ENCODE measurements at places on chromosomes 4 and X.

- no peak for DNase-seq
Observed at GRCh38 chrX:119885554-119886428, 9.9 kb upstream of the AKAP14 start.

GRCh38 chr4:41160012-41160789 is 54.1 kb downstream of the APBB2 start:
- DNase-seq, result no peak

- DNase-seq, result no peak
Observed at GRCh38 chr4:122584519-122584918, 36.3 kb downstream of the IL21 start.

GRCh38 chr4:144906181-144906925 is 191.6 kb downstream of the ANAPC10 start:
- DNase-seq, result no peak

DNA sequence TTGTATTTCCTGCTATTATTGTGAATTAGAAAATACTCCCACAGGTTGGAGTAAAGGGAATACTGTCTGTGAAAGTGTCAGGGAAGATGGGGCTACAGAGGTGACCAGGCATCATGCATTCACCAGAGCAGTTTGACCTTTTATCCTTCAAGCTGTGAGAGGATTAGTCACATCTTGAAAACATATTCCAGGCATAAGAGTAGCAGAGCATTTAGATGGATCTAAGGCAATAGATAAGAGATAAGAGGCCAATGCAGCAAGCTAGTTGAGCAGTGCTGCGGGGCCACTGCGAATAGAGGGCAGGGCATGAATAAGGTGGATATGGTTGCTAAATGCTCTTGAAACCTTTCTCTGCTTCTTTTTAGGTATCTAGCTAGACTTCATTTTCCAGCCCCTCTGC is 470.7 kb upstream of the FTHL17 start:
- DNase-seq, result no peak

DNA sequence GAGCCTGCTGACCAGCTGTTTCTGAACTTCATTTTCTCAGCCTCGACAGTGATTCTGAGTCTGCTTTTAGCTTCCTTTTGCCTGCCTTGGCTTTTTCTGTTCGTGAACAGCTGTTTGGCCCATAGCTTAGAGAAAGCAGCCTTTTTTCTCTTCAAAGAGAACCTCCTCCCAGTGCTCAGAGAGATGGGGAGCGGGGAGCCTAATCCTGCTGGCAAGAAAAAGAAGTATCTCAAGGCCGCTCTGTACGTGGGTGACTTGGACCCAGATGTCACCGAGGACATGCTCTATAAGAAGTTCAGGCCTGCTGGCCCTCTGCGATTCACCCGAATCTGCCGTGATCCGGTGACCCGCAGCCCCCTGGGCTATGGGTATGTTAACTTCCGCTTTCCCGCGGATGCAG is 756 bp downstream of the PABPC5 start:
- no peak for DNase-seq

DNA sequence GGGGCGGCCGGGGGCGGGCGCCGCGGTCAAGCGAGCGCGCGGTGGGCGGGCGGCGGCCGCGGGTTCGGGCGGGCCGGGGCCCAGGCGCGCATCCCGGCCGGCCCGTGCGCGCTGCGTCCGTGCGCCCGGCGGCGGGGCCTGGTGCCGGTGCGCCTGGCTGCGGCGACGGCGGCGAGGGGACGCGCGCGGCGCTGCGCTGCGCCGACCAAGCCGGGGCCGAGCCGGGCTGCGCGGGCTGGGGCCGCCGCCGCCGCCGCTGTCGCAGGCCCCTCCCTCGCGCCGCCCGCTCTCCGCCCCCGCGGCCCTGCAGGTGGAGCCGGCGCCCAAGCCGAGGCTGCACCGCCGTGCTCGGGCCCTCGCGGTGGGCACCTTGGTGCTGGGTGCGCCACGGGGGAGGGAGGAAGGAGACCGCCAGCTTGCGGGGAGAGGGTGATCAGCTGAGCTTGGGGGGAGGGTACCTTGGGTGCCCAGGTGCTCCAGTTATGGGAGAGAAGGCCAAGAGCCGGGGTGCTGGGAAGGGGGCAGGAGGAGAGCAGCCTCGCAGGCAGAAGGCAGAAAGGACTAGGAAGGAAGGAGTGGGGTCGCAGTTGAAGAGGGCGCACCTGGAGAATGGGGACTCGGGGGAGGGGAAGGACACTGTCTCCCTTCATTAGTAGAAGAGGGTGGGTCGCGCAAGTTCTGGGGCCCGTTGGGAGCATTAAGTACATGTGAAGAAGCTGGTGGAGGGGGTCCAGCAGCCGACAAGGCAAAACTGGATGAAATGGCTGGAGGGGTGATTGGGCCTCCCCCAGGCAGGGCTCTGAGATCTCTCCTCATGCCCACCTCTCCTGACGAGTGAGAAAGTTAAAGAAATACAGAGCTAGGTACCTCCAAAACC is at the start of gene PPP2R2C:
Gene PPP2R2C, minus strand, starts transcription at position 228 of the 877 bp plus-strand sequence. CDS start 385 bp downstream, outside the sequence.
- DNase-seq, result peak; percentile 12

DNA sequence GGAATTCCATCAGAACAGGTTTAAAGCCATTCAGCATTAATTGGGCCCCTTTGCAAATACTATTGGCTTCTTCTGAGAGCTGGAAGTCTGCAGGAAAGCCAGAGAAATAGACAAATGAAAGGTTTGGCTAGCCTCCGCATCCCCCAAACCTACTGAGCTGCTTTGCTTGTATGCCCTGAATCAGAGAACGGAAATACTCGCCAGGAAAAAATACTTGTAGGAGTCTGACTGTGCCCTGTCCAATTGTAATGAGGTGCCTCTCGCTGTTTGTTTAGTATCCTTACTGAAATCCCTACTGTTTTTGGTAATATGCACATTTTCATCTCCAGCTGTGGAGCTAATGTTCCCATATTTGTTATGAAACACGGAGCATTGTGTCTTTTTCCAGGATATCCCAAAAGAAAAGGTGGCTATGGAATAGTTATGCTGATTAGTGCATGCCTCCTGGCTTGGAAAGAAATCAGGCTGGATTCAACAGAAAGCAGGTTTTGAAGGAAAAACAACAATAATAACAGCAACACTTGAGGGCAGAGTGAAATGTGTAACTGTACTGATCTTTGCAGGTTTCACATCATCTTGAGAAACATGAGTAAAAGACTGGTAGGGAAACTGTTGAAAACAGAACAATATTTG is 50.7 kb upstream of the NLGN4X start:
- no peak for DNase-seq

DNA sequence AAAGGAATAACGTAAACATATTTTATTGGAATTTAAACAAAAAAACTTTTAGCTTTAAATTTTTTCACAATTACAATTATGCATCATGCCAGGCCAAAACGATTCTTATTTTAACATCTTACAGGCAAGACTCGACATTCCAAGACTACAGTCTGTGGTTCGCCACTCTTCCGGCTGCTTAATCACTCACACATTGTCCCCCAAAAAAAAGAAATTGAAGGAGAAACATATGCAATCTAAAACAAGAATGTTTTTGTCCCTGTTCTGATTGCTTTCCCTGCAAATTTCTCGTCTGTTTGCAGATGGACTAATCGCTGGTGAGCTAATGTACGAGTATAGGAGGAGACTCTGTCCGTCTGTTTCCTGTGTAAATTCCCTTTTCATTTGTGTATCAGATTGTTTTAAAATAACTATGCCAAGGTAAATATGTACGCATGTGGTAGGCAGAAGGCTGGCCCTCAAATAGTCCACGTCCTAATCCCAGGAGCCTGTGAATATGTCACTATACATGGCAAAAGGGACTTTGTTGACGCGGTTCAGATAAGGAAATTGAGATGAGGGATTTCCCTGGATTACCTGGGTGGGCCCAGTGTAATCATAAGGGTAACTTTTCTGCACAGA is 37.7 kb upstream of the MTNR1A start:
- DNase-seq, result no peak

DNA sequence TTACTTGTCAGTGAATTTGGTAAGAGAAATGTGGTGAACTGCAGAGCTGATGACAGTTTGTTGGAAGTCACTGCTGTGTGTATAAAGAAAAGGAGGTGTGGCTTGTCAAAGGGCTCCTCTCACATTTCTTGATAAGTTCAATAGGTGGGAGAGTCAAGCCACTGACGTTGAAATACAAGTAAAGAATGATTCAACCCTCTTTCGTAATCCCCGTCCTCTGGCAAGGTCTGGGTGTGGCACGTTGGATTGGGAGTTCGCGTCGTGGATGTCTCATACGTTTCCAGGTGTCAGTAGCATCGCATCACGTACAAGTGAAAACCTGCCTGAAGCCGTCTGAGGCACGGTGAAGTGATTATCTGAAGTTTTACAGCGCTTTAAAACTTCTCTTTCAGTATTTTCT is 76.4 kb downstream of the EGF start:
- no peak for DNase-seq

GRCh38 chr4:150126864-150127203 is 48.6 kb downstream of the DCLK2 start:
- no peak for DNase-seq

GRCh38 chr4:114879916-114880669 is 233.3 kb downstream of the NDST4 start:
- DNase-seq, result no peak

DNA sequence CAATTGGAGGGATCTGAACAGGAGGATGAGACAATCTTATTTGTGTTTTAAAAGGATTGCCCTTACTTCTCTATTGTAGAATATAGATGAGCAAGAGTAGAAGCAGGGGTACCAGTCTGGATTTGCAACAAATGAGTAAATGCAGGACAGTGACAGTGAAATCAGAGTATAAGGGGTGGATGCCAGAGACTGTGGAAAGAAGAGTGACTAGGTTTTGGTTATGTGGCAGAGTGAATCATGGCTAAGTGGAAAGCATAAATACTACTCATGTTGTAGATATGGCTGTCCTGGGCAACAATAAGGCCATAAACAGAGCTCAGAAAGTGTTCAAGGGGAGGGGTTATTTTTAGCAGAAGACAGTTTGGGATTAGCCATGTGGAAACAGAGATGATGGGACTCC is 6.0 kb upstream of the VSIG4 start:
- DNase-seq, result no peak

DNA sequence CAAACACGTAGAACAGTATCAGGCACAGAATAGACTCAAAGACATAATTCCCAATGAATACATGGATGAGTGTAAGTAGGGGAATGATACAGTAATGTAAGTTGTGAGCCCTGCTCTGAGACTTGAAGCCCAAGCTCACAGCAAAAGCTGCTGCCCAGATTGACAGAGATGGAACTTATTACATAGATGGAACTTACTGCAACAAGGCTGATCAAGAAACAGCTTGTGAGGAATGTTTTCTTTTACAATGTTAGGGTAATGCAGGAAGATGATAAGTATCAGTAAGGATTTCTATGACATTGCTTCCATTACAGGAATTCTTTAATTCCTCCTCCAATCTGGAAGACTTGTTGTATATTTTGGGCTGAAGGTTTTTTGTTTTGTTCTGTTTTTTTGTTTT is 278.4 kb downstream of the IL15 start:
- DNase-seq, result no peak

GRCh38 chr4:89640620-89641366 is 196.2 kb downstream of the SNCA start:
- no peak for DNase-seq

GRCh38 chr4:38162240-38162784 is 202.1 kb downstream of the PTTG2 start:
- no peak for DNase-seq

GRCh38 chr4:152126238-152126637 is 365.4 kb upstream of the GATB start:
- DNase-seq, result no peak

DNA sequence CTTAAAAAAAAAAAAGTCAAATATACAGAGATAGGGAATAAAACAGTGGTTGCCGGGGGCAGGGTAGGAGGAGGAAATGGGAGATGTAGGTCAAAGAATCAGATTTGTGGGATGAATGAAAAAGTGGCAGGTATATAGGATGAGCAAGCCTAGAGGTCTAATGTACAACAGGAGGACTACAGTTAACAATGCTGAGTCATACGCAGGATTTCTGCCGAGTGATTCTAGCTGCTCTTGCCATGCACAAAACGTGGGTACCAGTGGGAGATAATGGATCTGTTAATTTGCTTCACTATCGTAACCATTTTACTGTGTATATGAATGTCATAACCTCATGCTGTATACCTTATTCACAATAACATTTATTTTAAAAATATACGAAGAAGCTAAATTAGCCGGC is 10.7 kb upstream of the MTNR1A start:
- no peak for DNase-seq

DNA sequence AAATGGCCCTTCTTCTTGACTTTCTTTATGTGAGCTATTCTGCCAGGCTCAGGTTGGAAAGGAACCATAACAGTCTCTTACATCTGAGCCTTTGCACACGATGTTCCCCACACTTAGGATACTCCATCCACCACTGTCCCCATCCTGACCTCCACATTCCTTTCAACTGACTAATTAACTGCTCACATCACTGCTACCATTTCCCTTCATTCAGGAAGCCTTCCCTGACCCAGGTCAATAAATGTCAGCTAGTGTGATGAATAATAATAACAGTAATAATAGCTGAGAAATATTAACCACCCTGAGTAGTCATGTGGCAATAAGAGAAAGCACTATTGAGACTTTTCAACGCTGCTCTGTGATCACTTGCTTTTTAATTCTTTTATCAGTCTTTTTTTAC is 291.7 kb downstream of the KCNIP4 start:
- no peak for DNase-seq

DNA sequence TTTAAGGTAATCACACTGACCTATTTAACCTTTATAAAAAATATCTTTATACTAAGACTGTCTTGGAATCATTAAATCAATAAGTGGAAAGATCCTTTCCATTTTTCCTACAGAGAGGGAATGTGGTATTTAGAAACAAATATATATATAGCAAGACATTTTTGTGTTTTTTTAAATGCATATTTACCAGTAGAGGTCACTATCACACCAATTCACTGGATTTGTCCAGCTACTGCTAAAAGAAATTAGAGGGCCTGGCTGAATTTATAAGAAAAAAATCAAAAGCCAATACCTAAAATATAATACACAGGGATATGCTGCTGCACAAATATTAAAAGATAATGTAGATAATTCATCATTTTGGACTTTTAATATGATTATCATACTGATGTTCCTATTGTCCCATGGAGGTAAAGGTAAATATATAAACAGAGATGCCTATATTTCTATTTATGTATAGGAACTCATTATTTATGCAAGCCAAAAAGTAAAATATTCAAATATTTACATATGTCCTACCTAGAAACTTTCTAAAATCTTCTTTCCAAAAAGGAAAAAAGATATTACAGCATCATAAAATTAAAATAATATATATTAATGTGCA is 69.5 kb downstream of the PDE5A start:
- DNase-seq, result no peak

DNA sequence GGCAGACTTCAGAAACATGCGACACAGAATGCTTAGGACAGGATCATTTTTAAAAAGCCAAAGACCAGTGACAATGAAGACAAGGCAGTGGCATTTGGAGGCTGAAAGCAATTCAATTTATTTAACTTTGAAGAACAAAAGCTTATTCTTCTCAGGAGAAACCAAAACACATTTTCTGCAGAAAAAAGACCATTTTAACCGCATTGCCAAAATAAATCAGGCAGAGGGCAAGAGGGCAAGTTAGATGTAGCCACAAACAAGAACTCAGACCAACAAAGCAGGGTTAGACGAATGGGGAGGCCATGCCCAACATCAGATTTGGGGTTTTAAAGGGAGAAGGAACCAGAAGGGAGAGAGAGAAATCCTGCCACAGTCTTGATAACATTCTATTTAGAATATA is 58.9 kb downstream of the RELL1 start:
- DNase-seq, result no peak

- no peak for DNase-seq
Observed at GRCh38 chr4:154614306-154614705, 1.9 kb upstream of the FGG start.

GRCh38 chr4:103105558-103106356 is 6.1 kb upstream of the BDH2 start:
- DNase-seq, result no peak

- no peak for DNase-seq
Observed at GRCh38 chrX:100379388-100379986, 30.6 kb downstream of the PCDH19 start.

- no peak for DNase-seq
Observed at GRCh38 chr4:86935566-86935852, 698 bp downstream of the AFF1 start.

All from activated B cell treated with CpG ODN at 0.5 μM for 24 hours (primary cell).